Vagina (tissue), 2 donors: ENCODE measurements at places on chromosomes 16 and 17.

- DNase-seq = no peak
Observed at GRCh38 chr16:81509404-81509803, 64.8 kb downstream of the CMIP start.

DNA sequence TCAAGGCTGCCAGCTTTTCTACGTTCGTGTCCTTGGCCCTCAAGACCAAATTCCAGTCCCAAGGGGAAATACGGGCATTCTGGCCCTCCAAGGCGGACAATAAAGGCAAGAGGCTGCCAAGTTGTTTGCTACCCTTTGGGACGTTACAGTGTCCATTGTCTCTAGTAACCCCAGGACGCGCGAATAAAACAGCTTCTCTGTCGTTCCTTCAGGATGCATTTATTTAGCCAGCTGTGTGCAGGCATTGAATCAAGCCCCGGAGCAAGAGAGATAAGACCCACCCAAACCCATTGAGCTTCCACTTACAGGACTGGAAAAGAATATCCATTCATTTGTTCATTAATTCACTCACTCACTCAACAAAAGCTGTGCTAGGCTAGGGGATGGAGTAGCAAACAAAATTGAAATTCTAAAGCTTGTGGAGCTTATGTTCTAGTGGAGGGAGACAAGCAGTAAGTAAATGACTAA is 656 bp downstream of the MRPL58 start:
- DNase-seq = no peak

DNA sequence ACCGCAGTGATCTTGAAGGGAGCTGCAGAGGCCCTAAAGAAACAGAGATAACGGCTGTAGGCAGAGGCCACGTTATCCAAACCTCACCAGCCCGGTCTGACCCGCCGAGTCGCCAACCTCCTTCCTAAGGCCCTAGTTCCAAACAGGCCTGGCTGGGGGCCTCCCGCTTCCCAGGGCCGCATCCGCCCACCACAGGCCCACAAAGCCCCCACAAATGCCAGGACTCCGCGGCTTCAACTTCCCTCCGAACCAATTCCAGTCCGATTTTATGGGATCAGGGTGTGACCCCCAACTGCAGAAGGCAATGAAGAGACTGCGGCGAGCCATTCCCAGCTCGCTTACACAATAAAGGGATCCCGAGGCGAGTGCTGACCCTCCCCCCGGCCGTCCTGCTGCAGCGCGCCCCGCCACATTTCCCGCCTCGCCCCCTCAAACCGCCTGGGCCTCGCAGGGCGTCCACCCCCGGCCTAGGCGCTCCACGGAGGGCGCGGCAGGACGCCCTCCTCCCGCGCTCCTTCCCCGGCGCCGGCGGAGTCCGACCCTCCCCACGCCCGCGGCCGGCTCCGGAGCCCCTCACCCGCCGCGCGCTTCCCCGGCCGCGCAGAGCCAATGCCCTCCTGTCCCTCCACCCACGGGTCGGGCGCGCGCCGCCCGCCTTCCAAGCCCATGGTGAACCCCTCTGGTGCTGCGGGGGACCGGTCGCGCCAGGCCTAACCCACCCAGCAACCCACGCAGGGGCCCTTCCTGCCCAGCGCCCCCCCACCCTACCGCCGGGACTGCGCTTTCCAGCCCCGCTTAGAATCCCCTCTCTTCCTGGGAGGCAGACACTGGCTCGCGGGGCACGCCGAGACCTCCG is 926 bp downstream of the MYH10 start:
- no peak for DNase-seq

DNA sequence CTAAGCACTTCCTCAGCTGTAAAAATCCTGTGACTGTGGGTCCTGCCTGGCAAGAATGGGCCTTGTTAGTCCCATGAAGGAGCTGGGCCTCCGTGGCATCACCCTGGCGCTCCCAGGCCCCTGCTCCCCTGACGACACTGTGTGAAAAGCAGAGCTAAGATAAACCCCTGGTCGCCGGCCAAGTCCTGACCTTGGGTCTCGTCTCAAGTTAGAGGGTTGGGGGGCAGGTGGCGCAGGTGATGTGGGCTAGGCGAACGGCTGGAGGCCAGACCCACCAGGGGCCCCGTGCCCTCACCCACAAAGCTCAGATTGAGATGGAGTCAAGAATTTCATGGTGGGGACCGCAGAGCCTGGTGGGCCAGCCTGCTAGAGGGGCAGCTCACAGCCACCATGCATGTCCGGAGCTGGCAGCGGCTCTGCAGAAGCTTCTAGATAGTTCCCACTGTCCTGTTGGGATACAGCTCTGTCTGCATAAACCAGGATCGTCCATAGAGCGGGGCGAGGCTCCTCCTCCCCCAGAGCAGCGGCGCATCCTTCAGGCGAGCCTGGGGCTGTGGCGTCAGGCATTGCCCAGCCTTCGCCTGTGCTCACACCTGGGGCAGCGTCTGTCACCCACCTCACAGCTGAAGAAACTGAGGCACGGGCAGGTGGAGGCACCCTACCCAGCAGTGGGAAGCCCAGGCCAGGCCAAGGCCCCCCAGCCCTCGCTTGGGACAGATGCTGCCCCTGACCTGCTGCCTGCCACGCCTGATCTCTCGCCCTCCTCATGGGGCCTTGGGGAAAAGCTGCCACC is 12.0 kb downstream of the CYBC1 start:
- DNase-seq = no peak

GRCh38 chr17:43822570-43823190 is 10.3 kb downstream of the MPP3 start:
- no peak for DNase-seq

DNA sequence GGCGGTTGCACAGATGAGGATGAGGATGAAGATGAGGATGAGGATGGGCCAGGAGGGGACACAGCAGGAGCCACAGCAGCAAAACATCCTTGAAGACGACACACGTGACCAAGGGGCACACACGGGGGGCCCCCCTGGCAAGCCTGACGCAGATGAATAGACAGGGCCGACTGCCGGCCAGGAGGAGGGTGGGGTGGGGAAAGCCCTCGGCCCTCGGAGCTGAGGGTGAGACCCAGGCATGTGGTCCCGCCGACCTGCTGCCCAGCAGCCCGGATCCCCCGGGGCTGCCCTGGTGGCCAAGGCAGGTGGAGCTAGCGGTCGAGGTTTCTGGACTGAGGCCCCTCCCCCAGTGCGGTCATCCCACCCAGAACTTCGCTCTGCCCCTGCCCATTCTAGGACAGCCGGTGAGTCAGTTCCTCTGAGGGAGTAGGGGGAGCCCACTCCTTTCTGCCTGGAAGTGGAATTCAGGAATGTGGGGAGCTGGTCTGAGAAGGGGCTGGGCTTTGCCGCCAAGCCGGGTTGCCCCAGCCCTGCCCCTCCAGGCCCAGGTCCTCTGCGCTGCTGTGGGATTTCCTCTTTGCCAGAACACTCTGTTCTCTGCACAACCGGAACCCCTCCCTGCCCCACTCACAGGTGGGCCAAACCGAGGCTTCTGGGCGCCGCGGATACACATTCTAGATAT is 9.9 kb downstream of the CYGB start:
- no peak for DNase-seq

DNA sequence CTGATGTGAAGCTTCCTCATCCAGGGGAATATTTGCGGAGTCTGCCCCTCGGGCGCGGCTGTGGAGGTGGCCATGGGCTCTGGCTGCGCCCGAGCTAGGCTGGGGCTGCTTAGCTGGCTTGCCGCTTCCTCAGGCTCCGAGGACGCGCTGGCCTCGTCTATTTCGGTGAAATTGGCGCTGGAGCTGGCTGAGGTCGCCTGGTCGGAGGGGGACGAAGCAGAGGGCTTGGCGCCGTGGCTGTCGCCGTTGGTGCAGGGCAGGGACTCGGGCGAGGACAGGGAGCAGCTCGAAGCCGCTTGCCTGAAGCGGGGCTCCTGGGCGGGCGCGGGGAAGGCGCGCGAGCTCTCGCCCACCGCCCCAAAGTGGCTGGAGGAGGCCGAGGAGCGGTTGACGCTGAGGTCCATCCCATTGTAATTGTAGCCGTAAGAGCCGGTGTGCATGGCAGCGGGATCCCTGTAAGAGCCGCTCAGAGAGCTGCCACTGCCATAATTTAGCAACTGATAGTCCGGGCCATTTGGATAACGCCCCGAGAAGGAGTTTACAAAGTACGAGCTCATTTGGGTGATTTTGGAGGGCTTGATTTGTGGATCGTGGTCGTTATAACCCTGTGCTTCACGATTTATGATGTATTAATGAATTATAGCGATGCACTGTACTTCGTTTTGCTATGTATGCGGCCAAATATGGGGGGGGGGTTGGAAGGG is at the start of gene HOXB5:
HOXB5 (minus strand) TSS at position 654 of the 704 bp plus-strand sequence; CDS start at position 557, 97 bp downstream.
- DNase-seq = no peak

DNA sequence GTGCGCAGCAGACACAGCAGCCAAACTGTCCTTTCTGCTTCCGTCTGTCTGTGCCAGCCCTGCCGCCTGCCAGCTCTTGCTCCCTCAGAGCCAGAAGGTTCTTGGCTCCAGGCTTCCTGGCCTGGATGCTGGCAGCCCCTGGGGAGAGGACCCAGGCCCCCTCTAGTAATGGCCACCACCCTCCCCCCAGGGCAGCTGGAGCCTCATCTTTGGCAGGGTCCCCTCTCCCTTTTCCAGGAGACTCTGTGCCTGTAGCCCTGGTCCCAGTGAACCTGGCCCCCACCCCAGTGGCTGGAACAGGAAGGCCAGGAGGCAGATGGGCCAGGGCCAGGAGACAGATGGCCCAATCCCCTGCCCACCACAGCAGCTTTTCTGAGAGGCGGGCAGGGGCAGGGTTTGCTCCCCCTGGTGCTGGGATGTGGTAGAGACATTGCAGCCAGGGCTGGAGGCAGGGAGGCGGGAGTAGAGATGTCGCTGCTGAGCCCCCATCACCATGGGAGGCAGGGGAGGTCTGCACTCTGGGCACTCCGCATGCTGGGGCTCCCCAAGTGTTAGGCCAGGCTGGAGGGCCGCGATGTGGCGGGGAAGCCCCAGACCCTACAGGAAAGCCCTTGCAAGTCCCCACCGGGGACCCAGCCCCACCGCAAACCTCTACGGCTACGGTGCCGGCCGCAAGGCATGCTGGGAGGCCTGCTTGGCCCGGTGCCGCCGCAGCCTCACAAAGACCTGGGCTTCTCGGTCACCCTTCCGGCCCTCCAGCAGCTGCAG is 16.7 kb downstream of the UNC13D start:
- DNase-seq = no peak

DNA sequence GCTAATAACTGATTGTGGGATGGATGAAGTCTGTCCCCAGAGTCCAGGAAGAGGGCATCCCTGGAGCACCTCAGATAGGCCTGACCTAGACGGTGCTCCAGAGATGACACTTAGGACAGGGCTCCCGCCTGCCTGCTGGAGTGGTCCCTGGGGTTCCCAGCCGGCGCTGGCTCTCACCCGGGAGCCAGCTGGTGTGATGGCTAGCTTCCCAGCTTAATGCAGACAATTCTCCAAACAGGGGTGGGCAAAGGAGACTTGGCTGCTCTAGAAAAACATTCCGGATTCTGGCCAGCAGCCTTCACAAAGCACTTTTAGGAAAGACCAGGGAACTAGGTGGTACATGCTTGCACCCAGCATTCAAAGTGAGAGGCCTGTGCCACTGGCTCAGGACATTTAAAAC is 18.6 kb downstream of the ACE start:
- no peak for DNase-seq

- DNase-seq = no peak
Observed at GRCh38 chr17:17680477-17681186, 626 bp upstream of the RAI1 start.

DNA sequence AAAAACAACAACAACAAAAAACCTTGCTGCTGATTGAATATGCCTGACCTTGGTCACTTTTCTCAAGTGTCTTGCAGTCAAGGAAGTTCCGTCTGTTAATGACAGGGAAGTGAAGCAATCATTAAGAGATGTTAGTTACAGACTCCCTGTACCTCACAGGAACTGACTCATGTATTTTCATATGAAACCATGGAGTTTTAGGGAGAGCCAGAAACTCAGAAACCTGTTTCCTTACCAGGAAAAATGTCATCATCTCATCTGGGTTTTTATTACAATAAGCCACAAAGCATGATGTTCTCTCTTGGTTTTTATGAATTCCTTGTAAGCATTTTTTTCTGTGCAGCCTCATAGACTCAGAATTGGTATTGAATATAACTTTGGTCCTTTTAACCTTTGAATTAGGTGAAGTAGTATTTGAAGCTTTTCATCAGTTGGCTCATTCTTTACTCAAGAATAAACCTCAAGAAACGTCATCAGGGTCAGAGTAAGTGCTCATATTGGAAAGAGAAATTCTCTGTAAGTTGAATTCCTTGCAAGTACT is 10.3 kb downstream of the LYRM1 start:
- no peak for DNase-seq

GRCh38 chr17:49049265-49049664 is 52.1 kb downstream of the IGF2BP1 start:
- no peak for DNase-seq

DNA sequence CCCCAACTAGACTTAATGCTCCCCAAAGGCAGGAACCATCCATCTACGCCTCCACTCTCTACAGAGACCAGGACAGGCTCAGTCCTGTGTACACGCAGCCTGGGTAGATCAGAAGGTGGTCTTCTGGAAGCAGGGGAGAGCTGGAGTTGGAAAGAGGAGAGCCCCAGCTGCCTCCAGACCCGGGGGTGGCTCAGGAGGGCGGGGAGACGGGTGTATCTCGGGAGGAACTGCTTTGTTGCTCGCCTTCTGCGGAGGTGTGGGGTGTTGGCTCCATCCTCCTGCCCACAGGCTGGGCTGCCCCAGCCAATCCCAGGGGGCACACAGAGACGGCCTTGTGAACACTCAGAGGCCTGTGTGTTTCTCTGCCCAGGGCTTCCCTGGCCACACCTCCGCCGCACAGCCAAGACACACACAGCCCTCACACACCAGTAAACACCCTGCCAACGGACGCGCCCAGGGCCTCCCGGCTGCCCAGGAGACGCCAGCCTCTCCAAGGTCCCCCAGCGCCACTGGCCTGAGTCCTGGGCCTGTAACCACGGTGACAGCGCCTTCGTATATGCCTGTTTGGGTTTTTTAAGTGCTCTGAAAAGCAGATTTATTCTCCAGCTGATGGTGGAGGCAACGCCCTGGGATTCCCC is 143.4 kb upstream of the CDC42EP4 start:
- no peak for DNase-seq

GRCh38 chr16:87297918-87298631 is 19.1 kb downstream of the C16orf95 start:
- no peak for DNase-seq

- DNase-seq = no peak
Observed at GRCh38 chr16:17382514-17382913, 88.2 kb downstream of the XYLT1 start.

DNA sequence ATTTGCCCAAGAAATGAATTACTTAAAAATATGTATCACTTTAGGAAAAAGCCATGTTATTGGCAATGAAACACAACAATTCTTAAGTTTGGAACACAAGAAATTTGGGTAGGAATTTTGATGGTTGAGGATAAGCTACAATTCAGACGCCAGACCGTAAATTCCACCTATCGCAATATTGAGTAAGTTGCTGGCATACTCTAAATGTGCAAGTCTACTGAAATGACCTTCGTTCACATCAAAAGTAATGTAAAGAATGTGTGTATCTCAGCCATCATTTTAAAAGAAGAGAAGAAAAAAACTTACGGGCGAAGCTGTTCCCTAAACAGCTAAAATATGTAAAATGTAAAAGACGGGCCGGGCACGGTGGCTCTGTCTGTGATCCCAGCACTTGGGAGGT is 33.4 kb downstream of the UBE2G1 start:
- no peak for DNase-seq

GRCh38 chr17:57044976-57045867 is 39.8 kb upstream of the AKAP1 start:
- DNase-seq = no peak
